ENCODE measurements at places on chromosomes 12 and 14.

DNA sequence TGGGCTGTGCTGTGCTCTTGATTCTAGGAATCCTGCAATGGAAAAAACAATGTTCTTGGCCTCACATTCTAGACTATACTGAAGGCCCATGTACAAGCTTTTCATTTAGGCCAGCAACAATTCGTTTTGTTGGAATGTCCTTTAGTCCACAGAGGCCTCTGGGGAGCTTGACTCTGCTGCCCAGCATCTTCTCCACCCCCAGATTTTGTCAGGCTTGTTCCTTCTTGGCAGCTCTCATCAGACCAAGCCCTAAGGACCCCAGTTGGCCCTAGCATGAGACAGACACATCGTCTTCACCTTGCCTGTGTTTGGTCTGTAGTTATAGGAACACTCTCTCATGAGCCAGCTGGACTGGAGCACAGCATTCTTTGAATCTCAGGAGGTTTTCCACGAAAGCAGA is 300.1 kb downstream of the VRK1 start:
- DNase-seq = no peak

DNA sequence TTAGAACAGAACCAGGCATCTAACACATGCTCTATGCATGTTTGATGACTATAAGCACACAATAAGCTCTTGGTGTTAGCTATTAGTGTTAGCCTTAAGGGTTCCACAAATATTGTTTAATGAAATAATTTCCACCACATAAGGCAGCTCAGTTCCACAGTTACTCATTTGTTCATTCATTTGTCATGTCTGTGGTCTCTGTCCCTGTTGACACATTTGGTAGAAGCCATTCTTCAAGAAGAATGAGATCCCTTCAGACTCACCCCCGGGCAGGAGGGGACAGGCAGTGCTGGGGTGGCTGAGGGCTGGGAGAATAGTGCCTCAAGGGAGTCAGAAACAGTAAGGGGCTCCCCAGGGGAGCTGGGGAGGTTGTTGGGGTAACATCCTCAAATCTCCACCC is 3.7 kb upstream of the FAIM2 start:
- DNase-seq = no peak

DNA sequence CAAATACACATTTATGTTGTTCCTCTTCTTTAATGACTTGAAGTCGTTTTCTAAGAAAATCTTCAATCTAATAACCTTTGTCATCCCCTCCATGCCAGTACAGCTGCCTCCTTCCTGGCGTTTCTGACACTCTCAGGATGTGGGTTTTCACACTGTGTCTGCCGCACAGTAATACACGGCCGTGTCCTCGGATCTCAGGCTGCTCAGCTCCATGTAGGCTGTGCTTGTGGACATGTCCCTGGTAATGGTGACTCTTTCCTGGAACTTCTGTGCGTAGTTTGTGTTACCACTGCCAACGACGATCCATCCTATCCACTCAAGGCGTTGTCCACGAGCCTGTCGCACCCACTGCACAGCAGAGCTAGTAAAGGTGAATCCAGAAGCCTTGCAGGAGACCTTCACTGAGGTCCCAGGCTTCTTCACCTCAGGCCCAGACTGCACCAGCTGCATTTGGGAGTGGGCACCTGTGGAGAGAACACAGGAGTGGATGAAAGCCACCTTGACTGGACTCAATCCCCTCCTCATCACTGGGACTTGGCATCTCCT is 1095.9 kb downstream of the TMEM121 start:
- DNase-seq = no peak

DNA sequence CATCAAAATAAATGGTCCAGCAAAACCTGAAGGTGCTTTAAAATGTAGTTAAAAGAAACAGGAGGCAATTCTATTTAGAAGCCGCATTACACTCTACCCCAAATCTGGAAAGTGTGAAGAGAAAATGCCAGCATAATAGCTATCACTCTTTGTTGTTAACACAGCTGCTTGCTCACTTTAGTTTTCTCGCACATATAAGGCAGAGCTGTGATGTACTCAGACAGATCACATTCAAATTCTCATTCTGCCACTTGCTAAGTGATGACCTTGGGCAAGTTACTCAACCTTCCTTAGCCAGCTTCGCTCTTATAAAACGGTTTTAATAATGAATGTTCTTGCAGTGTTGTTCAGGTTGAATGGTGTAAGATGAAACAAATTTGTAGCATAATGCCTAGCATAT is 56.0 kb upstream of the MGAT4C start:
- DNase-seq = no peak

- no peak for DNase-seq
These were observed 10.4 kb downstream of the CORO1C start for GRCh38 chr12:108720757-108721514.

- DNase-seq = no peak
These were observed 20.0 kb downstream of the ITGA7 start for GRCh38 chr12:55687746-55688145.

Data from iPS-NIHi11 (cell line).